ENCODE measurements at places on chromosomes 5 and 9.

GRCh38 chr5:943918-944620, 51.4 kb downstream of the TRIP13 start:
- DNase-seq: no peak

DNA sequence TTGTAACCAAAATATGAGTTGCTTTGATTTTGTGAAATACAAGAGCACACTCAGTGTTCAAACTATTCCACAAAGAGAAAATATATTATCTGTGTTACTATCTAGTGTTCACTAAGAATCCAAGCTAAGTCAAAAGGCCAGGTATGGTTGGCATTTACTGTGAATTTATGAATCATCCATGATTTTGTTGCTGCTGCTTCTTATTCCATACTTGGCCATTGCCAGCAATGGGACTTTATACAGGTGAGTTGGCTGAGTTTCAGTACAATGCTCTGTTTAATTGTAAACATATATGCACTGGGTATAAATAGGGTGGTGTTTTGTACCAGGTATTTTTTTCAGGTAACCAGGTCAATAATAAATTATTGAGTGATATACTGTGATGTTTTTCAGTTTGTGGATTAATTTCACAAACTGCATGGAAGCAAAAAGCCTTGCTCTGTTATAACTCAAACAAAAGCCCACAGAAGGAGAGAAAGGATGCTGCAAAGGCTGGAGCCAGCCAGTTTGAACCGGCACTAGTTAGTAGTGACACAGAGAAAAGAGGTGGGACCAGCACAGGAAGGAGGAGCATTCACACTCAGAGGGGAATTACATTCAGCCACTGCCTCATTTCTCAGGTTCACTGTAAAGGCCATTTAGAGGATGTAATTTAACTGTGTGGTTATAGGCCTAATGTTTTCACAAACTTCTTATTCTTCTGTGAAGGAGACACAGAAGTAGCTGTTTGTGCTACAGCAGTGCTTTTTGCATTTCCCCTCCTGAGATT, 381.8 kb downstream of the ADGRV1 start:
- no peak for DNase-seq

DNA sequence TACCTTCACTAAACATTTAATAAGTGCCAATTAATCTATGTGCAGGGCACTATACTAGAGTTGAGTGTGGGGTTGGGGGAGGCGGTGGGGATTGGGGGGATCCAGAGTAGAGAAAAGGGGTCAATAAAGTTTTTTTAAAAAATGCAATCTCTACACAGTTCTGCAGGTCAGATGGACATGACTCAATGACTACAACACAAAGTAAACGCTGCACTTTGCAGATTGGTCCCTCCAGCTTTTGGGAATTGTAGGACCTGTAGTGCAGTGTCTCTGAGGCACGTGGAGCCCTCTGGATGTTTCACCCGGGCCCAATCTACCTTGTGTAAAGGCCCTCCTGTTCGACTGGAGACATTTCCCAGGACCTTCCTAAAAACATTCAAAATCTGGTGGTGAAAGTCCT, 43.5 kb downstream of the SEMA6A start:
- no peak for DNase-seq

DNA sequence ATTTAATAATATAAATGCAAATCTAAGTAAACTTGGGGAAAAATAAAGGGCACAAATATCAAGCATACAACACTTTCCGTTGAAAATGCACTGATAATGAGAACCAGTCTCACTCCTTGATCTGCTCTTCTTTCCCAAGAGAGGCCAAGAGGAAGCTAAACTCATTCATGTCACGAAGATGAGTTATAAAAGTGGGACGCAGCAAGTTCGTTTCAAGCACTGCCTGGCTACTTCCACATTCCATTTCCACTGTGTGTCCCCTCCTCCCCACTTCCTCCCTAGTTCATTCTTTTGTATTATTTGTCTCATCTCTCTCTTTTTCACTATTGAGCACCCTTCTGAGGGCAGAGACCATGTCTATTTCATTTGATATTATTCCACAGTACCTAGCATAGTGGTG, 158.1 kb downstream of the SLC24A2 start:
- DNase-seq: no peak

DNA sequence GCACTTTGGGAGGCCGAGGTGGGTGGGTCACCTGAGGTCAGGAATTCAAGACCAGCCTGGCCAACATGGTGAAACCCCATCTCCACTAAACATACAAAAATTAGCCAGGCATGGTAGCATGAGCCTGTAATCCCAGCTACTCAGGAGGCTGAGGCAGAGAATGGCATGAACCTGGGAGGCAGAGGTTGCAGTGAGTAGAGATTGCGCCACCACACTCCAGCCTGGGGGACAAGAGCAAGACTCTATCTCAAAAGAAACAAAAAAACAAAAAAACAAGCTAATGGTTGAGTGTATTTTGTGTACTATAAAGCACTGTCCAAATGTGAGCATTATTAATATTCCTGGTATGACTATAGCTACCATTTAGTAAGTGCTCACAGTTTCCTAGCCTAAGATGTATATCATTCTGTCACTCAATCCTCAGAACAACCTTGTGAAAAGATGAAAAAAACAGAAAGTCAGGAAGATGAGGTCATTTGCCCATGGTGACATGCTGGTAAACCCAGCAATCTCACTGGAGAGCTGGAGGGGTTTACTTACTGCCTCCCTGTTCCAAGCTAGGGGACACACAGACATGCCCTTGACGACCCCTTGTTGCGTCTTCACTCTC, 27.7 kb downstream of the ARHGEF37 start:
- DNase-seq: no peak

GRCh38 chr9:26781906-26782305, 110.7 kb downstream of the CAAP1 start:
- DNase-seq: no peak

GRCh38 chr5:17907094-17907493, 272.8 kb downstream of the TAF11L14 start:
- DNase-seq: no peak

GRCh38 chr9:98971168-98971914, 27.6 kb downstream of the COL15A1 start:
- no peak for DNase-seq

DNA sequence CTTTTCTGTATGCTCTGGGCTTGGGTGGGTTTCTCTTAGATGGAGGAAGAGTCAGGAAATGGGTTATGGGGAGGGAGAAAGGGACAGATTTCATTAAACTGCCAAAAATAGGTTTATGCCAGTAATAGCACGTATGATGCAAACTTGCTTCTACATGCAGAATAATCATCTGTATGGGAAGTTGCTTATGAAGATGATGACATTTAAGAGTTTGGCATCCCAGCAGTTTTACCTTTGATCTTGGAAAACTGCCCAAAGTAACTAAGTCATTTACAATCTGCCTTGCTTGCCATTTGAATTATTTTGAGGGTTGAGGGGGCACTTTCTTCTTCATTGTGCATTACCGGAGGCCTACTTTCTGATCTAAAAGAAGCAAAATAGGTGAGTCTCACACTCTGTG, 282.9 kb upstream of the ANKRD55 start:
- no peak for DNase-seq

- DNase-seq: no peak
Observed at GRCh38 chr9:96449523-96449844, 485 bp upstream of the HABP4 start.

- DNase-seq: no peak
Observed at GRCh38 chr5:93736284-93736683, 5.1 kb downstream of the POU5F2 start.

Data from activated effector memory CD4-positive, alpha-beta T cell treated with Interleukin-2 at 50 U/mL for 16 hours (primary cell).